ENCODE measurements at places on chromosomes 11 and 22.

DNA sequence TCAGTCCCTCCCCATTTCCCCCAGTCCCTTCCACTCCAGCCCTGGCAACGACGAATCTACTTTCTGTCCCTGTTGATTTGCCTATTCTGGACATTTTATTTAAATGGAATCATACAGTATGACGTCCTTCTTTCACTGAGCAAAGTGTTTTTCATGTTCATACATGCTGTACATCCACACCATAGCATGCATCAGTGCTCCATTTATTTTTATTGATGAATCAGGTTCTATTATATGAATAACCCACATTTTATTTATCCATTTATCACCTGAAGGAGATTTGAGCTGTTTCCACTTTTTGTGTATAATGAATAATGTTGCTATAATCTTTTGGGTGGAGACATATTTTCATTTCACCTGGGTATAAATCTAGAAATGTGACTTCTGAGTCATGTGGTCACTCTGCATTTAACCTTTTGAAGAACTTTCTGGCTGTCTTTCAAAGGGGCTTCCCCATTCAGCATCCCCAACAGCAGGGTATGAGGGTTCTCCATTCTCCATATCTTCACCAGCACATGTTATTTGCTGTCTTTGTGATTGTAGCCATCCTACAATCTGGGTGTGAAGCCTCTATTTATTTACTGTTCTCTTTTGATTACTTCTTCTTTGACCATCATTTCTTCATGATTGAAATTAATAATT is 531.7 kb downstream of the ETS1 start:
- DNase-seq = no peak

DNA sequence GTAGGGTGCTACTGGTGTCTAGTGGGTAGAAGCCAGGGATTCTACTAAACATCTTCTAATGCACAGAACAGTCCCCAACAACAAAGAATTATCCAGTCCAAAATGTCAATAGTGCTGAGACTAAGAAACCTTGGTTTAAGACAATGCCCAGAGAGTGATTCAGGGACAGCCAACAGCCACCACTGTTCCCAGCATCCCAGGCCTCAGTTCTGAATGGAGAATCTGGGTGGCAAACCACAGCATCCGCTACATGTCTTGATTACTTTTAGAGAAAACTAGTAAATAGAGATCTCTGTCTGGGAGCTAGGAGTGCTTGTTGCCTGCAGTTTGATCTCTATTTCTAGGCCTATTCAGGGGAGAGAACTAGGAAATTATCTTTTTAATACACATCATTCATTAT is 20.9 kb upstream of the SIK2 start:
- DNase-seq = no peak

DNA sequence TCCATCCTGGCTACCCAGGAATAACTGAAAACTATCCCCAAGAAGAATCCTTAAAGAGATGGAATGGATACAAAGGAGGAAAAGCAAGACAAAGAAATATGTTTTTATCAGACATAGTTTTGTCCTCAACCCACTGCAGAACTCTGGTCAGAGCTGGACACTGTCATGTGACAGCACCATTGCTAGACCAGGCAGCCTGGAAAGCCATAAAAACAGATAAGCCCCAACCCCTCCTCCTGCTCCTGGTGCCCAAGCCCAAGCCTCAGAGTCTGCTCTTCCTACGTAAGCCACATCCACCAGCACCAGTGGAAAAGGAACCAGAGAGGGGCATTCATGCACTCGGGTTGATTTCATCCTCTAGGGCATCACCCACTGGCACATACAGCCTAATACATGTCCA is 116.9 kb downstream of the TRIM29 start:
- no peak for DNase-seq

GRCh38 chr22:25136953-25137576 is 62.6 kb upstream of the CRYBB3 start:
- no peak for DNase-seq

- no peak for DNase-seq
Observed at GRCh38 chr11:106132582-106133354, 55.3 kb downstream of the AASDHPPT start.

- no peak for DNase-seq
Observed at GRCh38 chr22:39932918-39933649, 27.1 kb upstream of the TMA7B start.

DNA sequence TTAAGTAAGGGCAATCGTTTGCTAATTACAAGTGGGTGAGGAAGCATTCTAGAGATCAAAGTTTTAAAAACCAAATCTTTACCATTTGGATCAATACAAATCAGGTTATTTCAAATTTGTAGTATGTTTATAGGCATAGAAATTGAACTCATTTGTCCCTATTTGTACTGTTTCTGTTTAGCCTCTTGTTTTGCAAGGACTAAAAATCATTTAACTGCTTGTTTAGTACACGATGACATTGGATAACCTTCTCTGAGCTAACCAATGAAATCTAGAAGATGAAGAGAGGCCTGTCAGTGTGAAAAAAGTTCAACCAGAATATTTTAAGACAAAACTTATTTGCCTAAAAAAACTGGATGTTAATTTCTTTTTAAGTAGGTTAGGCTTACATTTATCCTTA is 40.0 kb downstream of the ZC3H12C start:
- no peak for DNase-seq

GRCh38 chr22:36435516-36436415 is 45.7 kb downstream of the TXN2 start:
- peak; percentile 61 for DNase-seq

GRCh38 chr11:116325247-116325646 is 447.5 kb downstream of the BUD13 start:
- DNase-seq = no peak

DNA sequence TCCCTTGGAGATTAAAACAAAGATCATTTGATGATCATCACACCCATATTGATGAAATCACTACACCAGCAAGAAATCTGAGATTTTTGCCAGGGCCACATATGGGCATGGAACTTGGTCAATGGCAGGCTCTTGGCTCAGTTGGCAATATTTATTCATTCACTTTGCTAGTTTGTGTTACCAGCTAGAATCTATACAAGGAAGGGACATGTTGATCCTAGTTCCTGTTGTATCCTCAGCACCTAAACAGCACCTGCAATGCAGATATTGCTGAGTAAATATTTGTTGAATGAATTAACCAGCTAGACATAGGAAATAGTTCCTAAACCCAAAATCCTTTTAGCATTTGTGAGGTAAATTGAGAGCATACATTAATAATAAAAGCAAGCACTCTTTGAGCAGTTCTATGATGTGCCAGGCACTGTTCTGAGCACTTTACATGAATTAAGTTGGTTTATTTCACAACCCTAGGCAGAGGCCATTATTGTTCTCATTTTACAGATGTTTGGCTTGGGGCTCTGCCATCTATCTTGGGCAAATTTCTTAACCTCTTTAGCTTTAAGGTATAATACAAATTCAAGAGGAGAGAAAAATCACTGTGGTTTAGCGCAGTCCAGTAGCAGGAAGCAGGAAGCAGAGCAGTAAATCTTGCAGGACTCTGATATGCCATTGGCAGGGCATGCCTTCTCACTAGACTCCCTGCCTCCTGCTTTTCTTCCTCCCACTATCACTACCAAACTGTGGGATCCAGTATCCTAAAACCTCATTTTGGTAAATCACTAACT is 1.6 kb downstream of the TRIM68 start:
- peak; percentile 49 for DNase-seq

DNA sequence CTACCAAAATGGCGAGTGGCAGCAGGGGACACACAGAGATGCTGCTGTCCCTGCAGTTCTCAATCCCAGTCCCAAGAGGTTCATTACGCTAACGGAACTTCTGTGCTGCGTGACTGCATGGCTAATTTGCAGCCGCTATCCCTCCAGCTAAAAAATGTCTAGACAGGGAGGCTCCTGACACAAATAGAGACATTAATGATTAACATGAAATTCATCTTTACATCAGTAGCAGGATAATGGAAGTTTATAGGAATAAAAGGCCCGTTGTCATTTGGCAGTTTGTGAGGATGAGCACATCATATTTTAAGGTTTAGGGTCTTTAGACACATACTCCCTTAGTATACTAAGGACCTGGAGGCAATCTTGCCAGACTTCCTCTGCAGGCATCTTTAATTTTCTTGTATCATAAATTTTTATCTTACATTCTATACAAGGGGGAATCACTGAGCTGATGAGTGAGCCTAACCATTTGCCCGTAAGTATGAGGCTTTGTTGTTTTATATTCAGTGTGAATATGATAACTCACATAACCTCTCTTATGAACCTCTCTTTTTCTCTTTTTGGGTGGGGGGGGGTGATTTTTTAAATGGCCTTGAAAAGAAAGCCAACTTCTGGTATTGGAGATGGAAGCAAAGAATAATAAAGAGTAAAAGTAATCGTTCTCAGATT is 99.8 kb upstream of the OR9G4 start:
- DNase-seq = no peak

GRCh38 chr11:70721006-70721405 is 322.7 kb downstream of the CTTN start:
- DNase-seq = peak; percentile 82

DNA sequence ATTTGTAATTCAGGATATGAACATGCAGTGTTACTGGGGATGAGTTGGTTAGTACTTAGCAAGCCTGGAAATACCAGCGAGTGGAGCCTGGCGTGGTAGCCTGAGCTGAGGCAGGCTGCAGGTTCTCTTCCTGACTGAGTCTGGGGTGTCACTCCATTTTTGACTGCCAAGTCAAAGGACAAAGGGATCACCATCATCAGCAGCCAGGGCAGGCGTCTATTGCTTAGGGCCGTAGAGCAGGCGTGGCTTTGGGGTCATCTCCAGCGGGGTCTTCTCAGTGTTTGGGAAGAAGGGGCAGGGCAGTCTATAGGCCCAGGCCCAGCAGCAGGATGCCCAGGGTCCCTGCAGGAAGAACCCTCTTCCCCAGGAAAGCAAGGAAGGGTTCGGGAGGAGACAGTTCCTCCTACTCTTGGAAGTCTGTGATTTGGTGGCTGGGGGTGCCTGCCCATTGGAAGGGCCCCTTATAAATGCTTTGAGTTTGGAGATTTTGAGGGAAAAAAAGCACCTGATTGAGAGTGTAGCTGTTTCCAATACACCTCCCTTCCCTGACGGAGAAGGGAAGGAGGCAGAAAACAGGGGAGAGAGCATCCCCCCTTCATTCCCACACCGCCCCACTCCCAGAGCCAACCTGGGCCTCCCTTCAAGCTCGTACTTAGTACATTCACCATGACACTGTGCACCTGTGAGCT is 51.5 kb upstream of the SPATA19 start:
- no peak for DNase-seq

GRCh38 chr11:118342503-118343161 is at the start of gene CD3D:
Gene CD3D, minus strand, starts transcription at chr11:118342705. Its CDS starts 98 bp downstream, at chr11:118342607.
- DNase-seq = no peak

DNA sequence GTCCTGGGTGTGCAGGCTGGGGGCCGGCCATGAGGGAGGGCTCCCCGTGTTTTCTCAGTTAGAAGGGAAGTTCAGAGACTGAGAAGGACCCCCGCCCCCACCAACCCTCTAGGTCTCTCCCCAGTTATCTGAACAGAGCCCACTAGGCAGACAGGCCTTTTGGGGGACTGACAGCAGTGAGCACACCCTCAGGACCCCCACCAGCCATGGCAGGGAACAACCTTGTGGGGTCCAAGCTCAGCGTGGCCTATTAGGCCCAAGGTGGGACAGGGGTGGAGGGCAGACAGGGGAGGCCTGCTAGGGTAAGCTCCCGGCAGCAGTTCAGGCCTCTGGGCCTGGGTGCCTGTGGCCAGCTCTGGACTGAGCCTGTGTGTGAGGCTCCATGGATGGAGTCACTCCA is 5.6 kb downstream of the LRRC75B start:
- no peak for DNase-seq

DNA sequence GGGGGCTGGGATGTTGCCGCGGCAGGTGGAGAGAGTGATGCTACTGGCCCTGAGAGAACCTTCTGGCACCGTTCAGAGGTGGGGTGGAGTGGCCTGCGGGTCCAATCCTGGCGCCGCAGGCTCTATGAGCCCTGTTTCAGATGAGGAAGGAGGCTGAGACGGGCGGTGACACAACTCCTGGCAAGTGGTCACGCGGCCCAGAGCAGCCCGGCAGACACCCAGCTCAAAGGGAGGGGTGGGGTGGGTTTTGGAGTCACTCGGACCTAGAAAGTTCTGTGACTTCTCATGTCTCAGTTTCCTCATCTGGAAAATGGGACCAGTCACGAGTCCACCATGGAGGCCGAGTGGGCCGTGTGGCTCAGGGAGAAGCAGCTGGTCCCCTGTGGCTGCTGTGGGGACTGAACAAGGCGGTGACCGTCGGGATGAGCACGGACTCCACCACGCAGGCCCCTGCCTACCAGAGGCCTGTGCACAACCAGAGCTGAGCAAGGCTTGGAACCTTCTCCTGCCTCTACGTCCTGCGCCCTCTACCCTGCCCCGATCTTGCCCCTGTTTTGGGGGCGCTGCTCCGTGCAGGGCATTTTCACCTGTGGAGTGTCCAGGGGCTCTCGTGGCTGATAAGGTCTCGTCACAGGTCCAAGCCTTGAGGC is 3.7 kb downstream of the TSPO start:
- no peak for DNase-seq

DNA sequence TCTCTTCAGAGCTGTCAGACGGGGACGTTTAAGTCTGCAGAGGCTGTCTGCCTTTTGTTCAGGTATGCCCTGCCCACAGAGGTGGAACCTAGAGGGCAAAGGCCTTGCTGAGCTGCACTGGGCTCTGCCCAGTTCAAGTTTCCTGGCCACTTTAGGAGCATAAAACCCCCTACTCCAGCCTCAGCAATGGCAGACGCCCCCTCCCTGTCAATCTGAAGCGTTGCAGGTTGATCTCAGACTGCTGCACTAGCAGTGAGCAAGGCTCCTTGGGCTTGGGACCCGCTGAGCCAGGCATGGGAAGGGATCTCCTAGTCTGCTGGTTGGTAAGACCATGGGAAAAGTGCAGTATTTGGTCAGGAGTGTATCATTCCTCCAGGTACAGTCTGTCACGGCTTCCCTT is 66.6 kb upstream of the TP53I11 start:
- DNase-seq = no peak

GRCh38 chr11:130133716-130134115 is 25.9 kb upstream of the ST14 start:
- DNase-seq = no peak

DNA sequence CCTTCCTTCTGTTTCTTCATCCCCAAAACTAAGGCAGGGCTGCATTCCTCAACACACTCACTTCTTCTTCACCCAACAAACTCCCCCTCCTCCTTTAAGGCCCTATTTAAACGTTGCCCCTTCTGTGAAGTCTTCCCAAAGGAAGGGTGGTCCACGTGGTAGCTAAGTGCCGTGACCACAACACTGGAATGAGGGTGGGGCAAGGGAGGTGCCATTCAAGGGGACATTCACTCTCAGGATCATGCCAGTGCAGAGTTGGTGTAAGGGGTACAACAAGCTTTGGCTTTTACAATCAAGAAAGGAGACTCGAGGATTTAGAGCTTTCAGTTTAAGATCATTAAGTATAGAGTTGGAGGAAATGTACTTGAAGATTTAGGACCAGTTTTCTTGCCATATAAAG is 8.0 kb upstream of the MS4A10 start:
- DNase-seq = no peak

DNA sequence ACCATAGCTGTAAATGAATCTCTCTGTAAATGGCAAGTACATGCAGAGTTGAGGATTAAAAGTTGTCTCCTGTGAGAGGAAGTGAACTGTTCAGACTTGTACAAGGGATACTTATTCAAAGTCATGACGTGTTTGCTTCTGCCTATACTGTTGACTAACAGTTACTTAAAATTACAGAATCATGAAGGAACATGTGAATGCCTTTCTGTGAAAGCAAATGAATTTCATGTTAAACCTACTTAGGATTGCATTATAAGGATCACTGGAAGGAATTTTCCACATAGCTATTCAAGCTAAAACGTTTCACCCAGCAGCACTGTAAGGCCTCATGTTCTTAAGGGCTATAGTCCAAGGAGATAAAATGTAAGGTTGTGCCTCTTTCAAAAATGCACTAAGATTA is 93.4 kb upstream of the BIRC3 start:
- DNase-seq = no peak

GRCh38 chr11:63667995-63668795 is 3.0 kb downstream of the ATL3 start:
- DNase-seq = no peak

All from DMS79 treated with DMSO at 0.1 percent for 48 hours (cell line).